ENCODE measurements at places on chromosomes 5 and 9. TPM values are rescaled to one million over a fixed set of nuclear protein-coding genes. Genes with fewer than 3 reads are reported as not detected.

The RASEF gene
- total RNA-seq, result 2.4 TPM

DNA sequence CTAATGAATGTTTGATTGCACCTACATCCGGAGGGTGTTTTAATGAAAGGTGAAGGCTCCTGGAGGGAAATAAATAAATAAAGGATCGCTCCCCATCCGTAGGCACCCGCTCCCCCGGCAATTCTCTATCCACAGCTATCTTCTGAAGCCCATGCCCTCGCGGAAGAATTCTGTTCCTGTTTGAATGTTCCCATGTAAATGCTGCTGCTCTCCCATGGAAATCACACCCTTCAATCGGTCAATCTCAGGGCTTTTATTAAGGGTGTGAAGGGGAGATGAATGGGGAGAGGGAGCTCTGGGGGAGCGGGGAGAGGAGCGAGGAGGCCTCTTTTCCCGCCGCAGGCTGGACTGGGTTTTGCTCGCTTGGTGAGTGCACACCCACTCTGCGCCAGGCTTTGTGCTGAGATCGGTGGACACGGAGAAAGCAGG lies 21.1 kb upstream of the ARAP3 start:
- no peaks in the 10 kb centered on the region for H3K27me3 ChIP-seq
- DNase-seq, result no peak
- no peaks in the 10 kb centered on the region for H3K36me3 ChIP-seq

GRCh38 chr9:89359751-89360261 lies 41.5 kb downstream of the SECISBP2 start:
- no peak for DNase-seq
- no peak overlapping the region for H3K27ac ChIP-seq
- no peaks in the 10 kb centered on the region for H3K4me1 ChIP-seq
- H3K4me3 ChIP-seq, result no peak overlapping the region
- H3K36me3 ChIP-seq, result no peaks in the 10 kb centered on the region
- no peaks in the 10 kb centered on the region for H3K27me3 ChIP-seq

The PHYHD1 gene
- total RNA-seq, result 55.3 TPM

DNA sequence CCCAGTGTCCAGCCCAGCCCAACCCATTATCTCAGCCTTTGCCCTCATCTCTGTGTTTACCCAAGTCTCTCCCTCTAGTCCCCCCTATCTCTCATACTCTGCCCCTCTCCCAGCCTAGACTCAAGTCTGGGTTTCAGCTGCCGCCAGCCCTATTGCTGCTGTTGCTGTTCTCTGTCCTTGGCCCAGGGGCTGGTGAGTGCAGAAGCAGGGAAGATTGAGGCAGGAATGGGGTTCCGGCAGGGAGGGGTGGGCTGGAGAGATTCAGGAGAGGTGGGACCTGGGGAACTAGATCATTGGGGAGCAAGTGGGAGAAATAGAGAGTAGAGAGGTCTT lies 702 bp downstream of the TMEM8B start:
- no peak for DNase-seq
- H3K4me3 ChIP-seq, result peak overlapping the region; percentile 53
- H3K4me1 ChIP-seq, result peaks cover 24% of the 10 kb centered on the region

GRCh38 chr5:2172471-2172870 lies 289.7 kb upstream of the IRX4 start:
- H3K27ac ChIP-seq, result no peak overlapping the region
- DNase-seq, result no peak
- H3K36me3 ChIP-seq, result no peaks in the 10 kb centered on the region
- no peaks in the 10 kb centered on the region for H3K4me1 ChIP-seq
- H3K4me3 ChIP-seq, result no peak overlapping the region

The KLF4 gene
- total RNA-seq, result 90.6 TPM

GRCh38 chr5:71809446-71809845 lies 90.4 kb downstream of the CARTPT start:
- H3K36me3 ChIP-seq, result no peaks in the 10 kb centered on the region
- H3K4me3 ChIP-seq, result no peak overlapping the region
- H3K4me1 ChIP-seq, result no peaks in the 10 kb centered on the region
- no peaks in the 10 kb centered on the region for H3K27me3 ChIP-seq
- DNase-seq, result no peak
- no peak overlapping the region for H3K27ac ChIP-seq

DNA sequence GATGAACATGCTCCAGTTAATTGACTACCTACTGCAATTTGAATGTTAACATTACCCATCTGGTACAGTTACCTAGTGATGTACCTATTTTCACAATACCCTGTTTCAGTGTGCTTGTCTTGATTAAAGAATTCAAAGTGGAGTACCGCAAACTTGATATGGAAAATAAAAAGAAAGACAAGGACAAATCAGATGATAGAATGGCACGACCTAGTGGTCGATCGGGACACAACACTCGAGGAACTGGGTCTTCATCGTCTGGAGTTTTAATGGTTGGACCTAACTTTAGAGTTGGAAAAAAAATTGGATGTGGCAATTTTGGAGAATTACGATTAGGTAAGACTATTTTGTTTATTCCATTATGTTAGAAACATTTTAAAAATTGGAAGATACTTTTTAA lies 33.5 kb downstream of the CSNK1G3 start:
- no peaks in the 10 kb centered on the region for H3K27me3 ChIP-seq
- no peaks in the 10 kb centered on the region for H3K4me1 ChIP-seq
- DNase-seq, result no peak
- no peaks in the 10 kb centered on the region for H3K36me3 ChIP-seq
- no peak overlapping the region for H3K27ac ChIP-seq
- no peak overlapping the region for H3K4me3 ChIP-seq

DNA sequence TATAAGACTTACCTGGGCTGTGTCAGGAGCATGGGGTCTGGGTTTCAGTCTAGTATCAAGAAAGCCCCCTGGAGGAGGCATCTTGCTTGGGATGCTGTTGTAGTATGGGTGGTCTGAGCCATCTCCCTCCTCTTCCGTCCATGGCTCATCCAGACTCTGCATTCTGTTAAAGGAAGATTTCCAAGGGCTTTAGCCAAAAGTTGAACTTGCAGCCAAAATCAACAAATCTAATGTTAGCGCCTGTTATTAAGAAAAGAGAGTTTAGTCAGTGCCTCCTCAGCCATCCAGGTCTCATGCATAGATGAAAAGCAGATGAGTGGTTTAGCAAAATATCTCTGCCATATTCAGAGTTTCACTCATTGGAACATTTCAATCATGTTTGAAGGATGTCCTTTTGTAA lies 55.6 kb downstream of the S1PR3 start:
- no peaks in the 10 kb centered on the region for H3K27me3 ChIP-seq
- H3K27ac ChIP-seq, result no peak overlapping the region
- H3K36me3 ChIP-seq, result no peaks in the 10 kb centered on the region
- no peak for DNase-seq
- no peaks in the 10 kb centered on the region for H3K4me1 ChIP-seq

- H3K4me3 ChIP-seq, result no peak overlapping the region
- no peaks in the 10 kb centered on the region for H3K4me1 ChIP-seq
- no peaks in the 10 kb centered on the region for H3K27me3 ChIP-seq
- DNase-seq, result no peak
- H3K27ac ChIP-seq, result no peak overlapping the region
- no peaks in the 10 kb centered on the region for H3K36me3 ChIP-seq
These were observed 164.8 kb downstream of the DEPDC1B start for GRCh38 chr5:60535198-60535597.

GRCh38 chr9:128899566-128900322 lies 17.8 kb downstream of the LRRC8A start:
- H3K36me3 ChIP-seq, result no peaks in the 10 kb centered on the region
- H3K4me3 ChIP-seq, result no peak overlapping the region
- no peaks in the 10 kb centered on the region for H3K27me3 ChIP-seq
- peak overlapping the region; percentile 80 for H3K27ac ChIP-seq

DNA sequence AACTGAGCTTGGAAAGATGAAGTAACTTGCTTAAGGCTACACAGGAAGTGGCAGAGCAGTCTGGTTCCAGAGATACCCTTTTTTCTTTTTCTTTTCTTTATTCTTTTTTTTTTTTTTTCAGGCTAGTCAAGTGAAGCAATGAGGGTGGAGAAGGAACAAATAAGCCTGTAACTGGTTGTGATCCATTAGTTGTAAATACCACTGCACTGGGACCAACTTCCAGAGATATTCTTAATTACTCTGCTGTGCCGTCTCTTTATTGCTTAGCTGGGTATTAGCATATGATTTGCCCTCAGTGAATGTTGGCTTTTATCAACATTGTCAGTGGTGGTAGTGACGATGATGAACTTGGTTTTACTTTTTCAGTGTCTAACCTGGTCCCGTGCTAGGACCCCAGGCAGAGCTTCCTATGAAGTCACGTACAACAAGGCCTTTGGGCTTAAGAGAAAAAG lies 26.7 kb downstream of the LNPEP start:
- no peaks in the 10 kb centered on the region for H3K36me3 ChIP-seq
- peak overlapping the region; percentile 13 for H3K27ac ChIP-seq
- DNase-seq, result no peak
- no peak overlapping the region for H3K4me3 ChIP-seq
- H3K4me1 ChIP-seq, result peaks cover 11% of the 10 kb centered on the region
- H3K27me3 ChIP-seq, result no peaks in the 10 kb centered on the region

The ECSCR gene
- 16.4 TPM for total RNA-seq

The CDH18 gene
- not detected for total RNA-seq

DNA sequence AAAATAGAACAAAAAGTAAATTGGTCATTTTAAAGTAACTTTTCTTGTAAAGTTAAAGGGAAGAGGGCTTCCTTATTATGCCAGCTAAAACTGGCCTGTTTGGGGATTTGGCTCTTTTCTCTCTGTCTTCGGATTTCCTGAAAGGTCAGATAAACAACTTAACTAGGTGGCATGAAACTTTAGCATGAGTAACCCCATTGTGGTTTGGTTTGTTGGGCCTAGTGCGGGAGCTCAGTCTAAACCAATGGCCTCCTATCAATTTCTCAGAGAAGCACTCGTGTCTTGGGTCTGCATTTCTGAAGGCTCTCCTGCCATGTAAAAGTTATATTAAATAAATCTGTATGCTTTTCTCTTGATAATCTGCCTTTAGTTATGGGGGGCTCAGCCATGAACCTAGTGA lies 48.5 kb upstream of the ANKH start:
- H3K36me3 ChIP-seq, result no peaks in the 10 kb centered on the region
- H3K4me3 ChIP-seq, result no peak overlapping the region
- H3K4me1 ChIP-seq, result no peaks in the 10 kb centered on the region
- DNase-seq, result no peak
- H3K27me3 ChIP-seq, result no peaks in the 10 kb centered on the region

DNA sequence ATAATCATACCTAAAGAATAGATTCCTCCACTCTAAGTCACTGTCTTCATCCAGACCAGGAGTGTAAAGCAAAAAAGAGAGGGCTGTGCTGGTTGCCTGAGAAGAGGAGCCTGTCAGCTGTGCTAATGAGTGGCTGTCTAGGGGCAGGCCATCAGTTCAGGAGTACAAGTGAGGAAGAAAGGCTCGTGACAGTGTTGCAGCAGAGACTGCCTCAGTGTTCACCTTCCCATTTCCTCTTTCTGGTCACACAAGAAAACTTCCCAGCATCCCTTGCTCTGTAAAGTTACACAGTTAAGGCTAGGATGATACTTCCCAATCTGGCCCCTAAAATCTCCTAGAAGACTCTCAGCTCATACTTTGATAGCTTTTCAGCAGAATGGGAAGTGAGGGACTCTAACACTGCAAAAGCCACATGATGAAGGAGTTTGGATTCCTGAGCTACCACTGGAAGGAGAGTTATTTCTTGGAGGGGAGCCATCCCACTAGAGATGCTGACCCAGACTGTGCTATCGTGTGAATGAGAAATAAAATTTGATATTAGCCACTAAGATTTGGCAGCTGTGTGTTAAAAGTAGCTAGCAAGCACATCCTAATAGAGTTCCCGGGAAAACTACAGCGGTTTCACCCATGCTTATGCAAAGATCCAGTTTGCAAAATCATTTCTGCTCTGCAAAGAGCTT lies 67.1 kb downstream of the ADAMTS12 start:
- H3K4me1 ChIP-seq, result peaks cover 5% of the 10 kb centered on the region
- no peaks in the 10 kb centered on the region for H3K36me3 ChIP-seq
- H3K27ac ChIP-seq, result no peak overlapping the region
- H3K27me3 ChIP-seq, result no peaks in the 10 kb centered on the region

GRCh38 chr9:28970241-28970654 lies 1397.0 kb upstream of the C9orf72 start:
- H3K27me3 ChIP-seq, result no peaks in the 10 kb centered on the region
- no peak for DNase-seq
- H3K27ac ChIP-seq, result no peak overlapping the region
- H3K36me3 ChIP-seq, result no peaks in the 10 kb centered on the region
- H3K4me1 ChIP-seq, result no peaks in the 10 kb centered on the region
- H3K4me3 ChIP-seq, result no peak overlapping the region

DNA sequence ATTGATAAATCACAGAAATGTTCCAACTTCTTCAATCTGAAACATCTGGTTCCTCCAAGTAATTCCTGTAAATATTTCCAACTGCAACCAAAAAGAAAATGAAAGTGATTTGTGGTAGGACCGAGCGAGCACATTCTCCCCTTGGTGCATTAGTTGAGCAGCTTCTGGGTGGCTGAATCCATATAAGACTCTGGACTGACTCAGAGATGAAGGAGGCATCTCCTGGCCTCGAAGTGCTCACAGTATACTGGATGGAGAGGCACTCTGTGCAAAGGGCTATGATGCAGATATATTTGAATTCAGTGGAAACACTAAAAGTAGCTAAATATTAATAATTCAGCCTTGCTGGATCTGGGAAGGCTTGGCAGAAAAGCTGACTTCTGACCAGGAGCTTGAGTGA lies 265.0 kb downstream of the MARCHF11 start:
- H3K4me1 ChIP-seq, result no peaks in the 10 kb centered on the region
- no peak overlapping the region for H3K27ac ChIP-seq
- no peak overlapping the region for H3K4me3 ChIP-seq
- DNase-seq, result no peak
- H3K36me3 ChIP-seq, result no peaks in the 10 kb centered on the region
- H3K27me3 ChIP-seq, result no peaks in the 10 kb centered on the region

GRCh38 chr5:81506378-81506777 lies 112.4 kb upstream of the ACOT12 start:
- peak overlapping the region; percentile 70 for H3K27ac ChIP-seq
- no peak for DNase-seq
- no peaks in the 10 kb centered on the region for H3K36me3 ChIP-seq

The PRRC2B gene
- total RNA-seq, result 236 TPM

DNA sequence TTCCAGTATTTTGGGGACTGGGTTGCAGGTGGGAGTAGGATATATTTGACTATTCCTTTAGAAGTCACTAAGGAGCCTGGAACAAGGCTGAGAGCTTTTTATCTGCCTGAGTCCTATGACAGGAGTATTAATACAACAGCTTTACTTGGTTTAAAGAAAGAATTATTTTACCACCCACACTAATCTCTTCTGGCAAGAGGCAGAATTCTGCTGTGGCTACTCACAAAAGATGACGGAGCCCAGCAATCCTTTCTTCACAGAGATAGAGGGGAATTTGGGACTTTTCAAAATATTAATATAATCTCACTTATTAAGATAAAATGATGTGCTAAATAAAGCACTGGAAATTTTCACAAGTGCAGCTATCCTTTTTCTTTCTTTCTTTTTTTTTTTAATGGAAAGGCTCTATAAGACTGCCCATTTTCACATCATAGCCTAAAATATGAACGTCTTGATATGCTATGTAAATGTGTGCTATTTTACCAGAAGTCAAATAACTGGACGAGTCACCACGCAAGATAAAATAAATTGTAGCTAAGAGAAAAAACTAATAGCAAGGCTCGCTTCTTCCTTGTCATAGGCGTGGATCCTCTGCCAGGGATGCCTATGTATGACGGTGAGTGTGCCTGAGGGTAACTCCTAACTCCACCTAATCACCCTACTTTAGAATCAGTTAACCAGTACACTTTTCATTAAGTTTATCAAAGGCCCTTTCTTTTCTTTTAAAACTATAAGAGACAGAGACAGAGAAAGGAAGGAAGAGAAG lies 76.3 kb downstream of the ZNF608 start:
- no peak overlapping the region for H3K27ac ChIP-seq
- H3K4me1 ChIP-seq, result peaks cover 22% of the 10 kb centered on the region
- H3K27me3 ChIP-seq, result no peaks in the 10 kb centered on the region
- no peak for DNase-seq
- no peak overlapping the region for H3K4me3 ChIP-seq
